GM19239 (cell line): ENCODE measurements at places on chromosomes 11 and 22.
A peak's percentile ranks its signal among the peaks of the same experiment; 100 is the strongest.

DNA sequence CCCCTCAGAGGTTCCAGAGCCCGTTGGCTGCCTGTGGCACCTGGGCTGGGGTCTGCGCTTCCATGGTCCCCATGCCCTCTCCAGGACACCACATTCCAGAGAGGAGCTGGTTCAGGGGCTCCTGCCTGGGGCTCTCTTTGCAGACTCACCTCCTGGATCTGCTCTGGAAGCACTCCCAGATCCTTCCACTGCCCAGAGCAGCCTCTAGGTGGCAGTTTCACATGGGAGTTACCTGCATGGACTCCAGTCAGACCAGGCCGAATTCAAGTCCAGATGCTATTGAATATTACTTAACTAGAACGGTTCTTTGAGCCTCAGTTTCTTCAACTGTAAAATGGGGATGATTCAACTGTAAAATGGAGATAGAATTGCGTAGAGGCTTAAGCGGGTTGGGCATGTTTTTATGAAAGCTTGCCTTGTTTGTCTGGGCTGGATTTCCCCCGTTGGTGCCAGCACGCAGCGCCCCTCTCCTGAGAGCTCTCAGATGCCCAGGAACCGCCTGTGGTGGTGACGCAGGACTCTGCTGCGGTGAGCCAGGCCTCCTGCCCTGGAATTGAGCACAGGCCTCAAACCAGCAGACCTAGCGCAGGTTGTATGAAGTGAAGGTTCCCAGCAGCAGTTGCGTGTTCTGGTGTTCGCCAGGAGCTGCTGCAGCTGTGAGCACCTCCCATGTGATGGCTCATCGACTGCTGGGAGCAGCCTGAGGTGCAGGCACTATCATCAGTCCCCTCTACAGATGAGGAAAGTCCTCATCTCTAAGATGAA is 44.2 kb downstream of the LMO1 start:
- DNase-seq = peak; percentile 39

DNA sequence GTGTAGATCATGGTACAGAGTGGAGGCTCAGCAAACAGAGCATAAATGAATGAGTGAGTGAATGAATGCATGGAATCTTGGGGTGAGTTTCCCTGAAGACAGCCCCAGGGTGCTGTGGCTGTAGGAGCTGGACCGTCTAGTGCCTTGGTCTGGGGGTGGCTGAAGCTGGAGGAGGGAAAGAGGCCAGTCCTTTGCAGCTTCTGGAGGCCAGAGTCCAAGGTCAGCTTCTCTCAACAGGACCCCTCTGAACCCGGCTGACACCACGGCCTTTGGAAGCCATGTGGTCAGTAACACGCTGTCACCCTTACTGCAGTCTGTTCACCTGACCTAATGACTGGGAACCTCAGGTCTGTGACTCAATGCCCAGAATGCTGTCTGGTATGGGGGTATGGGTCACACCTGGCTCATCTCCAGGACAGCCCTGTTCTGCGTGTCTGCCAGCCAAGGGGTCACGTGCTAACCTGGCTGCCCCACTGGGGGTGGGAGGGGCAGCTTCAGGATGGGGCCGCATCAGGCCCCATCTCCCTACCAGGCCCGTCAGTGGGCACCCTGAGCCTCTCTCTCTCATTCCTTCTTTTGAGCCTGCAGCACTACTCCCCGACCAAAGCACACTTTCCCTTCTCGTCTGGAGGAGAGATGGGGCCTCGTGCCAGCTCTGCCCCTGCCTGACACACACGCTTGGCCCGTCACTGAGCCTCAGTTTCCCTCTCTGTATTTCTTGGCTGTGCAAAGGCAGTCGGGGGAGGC is 24.1 kb upstream of the CHKA start:
- no peak for DNase-seq

DNA sequence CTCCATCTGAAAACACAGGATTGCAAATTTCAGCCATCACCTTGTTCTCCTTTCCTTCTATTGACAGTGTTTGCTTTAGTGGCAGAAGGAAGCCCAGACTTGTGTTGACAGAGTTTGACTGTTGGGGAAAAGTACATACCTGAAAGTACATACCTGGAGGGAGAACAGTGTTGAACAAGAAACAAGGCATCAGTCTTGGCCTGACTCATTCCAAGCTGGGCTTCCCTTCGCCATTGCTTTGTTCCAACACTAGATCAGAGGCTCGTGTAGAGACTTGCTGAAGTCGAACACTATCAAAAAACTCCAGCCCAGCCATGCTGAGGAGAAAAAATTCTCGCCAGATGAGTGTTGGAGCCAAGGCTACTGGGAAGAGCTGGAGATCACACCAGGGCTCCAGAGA is 133.4 kb downstream of the BBOX1 start:
- DNase-seq = no peak

- peak; percentile 19 for DNase-seq
Measured at GRCh38 chr11:30143098-30143705, 87.6 kb upstream of the FSHB start.

DNA sequence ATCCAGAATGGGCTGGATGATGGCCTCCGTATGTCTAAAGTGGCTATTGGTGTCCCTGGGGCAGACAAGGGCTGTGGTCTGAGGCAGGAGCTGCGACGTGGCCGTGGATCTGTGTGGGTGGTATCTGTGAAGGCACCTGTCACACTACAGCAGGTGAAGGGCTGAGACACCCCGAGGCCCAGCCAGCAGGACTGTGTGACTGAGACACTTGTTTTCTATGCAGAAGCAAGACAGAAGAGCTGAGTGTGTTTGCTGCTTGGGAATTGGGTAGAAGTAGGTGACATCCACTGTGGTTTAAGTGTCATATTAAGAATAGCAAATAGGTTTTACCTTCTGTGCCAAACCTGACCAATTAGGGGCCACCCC is 35.0 kb downstream of the AMPD3 start:
- no peak for DNase-seq
